Hepatocyte (in vitro differentiated cells): ENCODE measurements at places on chromosomes 4 and X. TPM values are rescaled to one million over a fixed set of nuclear protein-coding genes. Genes with fewer than 3 reads are reported as not detected.

DNA sequence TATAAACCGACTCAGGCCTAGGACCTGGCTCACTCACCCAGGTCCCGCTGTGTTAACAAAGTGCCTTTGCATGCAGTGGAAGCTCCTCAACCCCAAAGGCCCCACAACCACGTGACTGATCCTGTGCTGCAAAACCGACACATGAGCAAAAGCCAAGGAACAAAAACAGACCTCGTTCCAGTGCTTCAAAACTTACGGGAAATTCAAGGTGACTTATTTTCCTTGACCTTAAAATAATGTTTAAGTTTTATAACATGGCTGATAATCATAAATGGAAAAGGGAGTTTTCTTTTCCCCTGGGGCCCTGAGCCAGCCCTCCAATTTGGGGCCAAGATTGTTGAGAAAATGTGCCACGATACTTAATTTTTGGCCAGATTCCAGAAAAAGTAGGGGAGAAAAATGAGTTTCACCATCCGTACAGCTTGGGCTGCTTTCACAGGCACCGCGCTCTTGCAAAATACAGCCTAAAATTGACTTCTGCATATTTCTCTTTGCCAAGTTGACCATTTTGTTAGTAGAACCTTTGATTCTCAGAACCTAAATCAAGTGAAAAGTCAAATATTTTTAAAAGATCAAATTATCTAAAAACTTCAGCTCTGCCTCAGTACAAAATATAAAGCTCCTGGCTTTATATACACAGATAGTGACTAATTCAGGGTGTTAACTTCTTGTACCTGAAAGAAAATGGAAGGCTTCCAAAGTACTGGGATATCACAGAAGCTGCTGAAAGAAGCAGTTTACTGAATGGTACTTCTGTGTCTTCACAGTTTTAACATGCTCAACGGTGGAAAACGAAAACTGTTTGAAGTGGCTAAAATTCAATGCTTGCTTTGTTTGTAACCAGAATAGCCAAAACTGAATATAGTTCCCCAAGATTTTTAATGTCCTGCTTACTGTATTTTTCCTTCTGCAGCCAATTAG lies 93.8 kb downstream of the APBB2 start:
- peaks cover 32% of the 10 kb centered on the region for H3K4me1 ChIP-seq
- H3K27ac ChIP-seq: peak overlapping the region; percentile 25
- no peaks in the 10 kb centered on the region for H3K27me3 ChIP-seq
- H3K4me3 ChIP-seq: no peak overlapping the region
- no peaks in the 10 kb centered on the region for H3K36me3 ChIP-seq

DNA sequence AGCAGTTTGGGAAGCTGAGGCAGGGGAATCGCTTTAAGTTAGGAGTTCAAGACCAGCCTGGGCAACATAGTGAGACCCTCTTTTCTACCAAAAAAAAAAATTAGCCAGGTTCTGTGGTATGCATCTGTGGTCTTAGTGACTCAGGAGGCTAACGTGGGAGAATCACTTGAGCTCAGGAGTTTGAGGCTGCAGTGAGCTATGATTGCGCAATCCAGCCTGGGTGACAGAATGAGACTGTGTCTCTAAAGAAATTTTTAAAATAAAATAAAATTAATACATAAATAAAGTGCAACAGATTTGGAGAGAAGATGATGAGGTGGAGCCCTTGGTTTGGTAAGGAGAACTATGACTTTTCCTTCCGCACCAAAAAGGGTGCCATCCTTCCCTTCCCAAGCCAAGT lies 436.9 kb downstream of the NLGN4X start:
- no peak overlapping the region for H3K27ac ChIP-seq
- H3K27me3 ChIP-seq: no peaks in the 10 kb centered on the region
- H3K4me1 ChIP-seq: no peaks in the 10 kb centered on the region
- no peaks in the 10 kb centered on the region for H3K36me3 ChIP-seq
- no peak for DNase-seq

DNA sequence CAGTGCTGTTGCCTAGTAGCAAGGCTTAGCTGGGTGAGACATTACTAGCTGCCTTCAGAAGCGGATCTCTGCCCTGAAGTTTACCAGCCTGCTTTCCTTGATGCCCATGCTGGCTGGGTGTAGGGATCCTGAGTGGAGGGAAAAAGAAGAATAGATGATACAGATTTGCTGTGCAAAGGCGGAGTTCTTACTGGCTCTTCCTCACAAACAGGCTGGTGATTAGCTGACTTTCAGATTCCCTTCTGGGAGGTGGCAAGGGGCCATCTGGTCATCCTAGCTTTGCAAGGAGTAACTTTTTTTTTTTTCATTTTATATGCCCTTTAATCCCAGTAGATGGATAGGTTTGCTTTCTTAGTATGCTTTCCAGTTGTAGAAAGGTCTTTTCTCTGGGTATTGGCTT lies 44.8 kb downstream of the SMARCA5 start:
- H3K27me3 ChIP-seq: no peaks in the 10 kb centered on the region
- peaks cover 6% of the 10 kb centered on the region for H3K4me1 ChIP-seq
- H3K4me3 ChIP-seq: no peak overlapping the region
- no peak overlapping the region for H3K27ac ChIP-seq

- no peaks in the 10 kb centered on the region for H3K36me3 ChIP-seq
- H3K4me1 ChIP-seq: no peaks in the 10 kb centered on the region
- H3K27me3 ChIP-seq: no peaks in the 10 kb centered on the region
- no peak overlapping the region for H3K27ac ChIP-seq
Observed at GRCh38 chrX:19544693-19545305, 29.5 kb upstream of the MAP3K15 start.

GRCh38 chrX:51487960-51488267 lies 8.5 kb downstream of the NUDT11 start:
- H3K27ac ChIP-seq: no peak overlapping the region
- H3K27me3 ChIP-seq: no peaks in the 10 kb centered on the region
- no peaks in the 10 kb centered on the region for H3K4me1 ChIP-seq
- no peak overlapping the region for H3K4me3 ChIP-seq
- DNase-seq: no peak

GRCh38 chr4:19486400-19486799 lies 765.3 kb upstream of the SLIT2 start:
- no peaks in the 10 kb centered on the region for H3K4me1 ChIP-seq
- no peak for DNase-seq
- H3K27me3 ChIP-seq: no peaks in the 10 kb centered on the region
- H3K36me3 ChIP-seq: no peaks in the 10 kb centered on the region
- no peak overlapping the region for H3K27ac ChIP-seq
- H3K4me3 ChIP-seq: no peak overlapping the region

DNA sequence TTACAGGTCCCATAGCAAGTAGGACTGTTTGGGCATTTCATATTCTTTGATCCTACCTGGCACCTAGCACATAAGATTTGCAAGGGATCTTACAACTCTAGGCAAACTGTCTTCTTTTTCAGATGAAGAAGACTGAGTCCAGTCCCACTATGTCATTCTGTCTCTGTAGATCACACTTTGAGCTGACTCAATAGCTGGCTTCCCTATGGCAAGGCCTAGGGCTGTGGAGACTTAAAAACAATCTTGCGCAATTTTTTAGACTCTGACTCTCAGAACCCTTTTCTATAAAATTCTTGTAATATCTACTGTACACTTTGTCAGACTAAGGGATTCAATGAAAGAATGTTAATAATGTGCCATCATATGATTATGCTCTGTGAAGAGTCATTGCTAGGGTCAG lies 26.7 kb downstream of the OTC start:
- H3K4me1 ChIP-seq: no peaks in the 10 kb centered on the region
- no peaks in the 10 kb centered on the region for H3K36me3 ChIP-seq
- H3K4me3 ChIP-seq: no peak overlapping the region
- H3K27me3 ChIP-seq: no peaks in the 10 kb centered on the region

DNA sequence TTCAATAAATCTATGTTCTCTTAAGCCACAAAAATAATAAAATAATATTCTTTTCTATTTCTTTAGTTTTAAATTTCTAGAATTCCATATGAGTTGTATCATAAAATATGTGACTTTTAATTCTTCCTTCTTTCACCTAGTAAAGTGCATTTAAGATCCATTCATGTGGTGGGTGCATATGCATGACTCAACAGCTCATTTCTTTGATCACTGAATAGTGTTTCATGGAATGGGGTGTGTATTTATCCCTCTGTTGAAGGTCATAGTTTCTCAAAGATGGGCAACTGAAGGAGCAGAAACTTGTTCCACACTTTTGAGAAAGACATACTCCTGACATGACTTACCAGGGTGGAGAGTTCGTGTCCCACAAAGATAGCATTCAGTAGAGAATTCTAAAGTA lies 1230.3 kb upstream of the AGA start:
- DNase-seq: no peak
- H3K36me3 ChIP-seq: no peaks in the 10 kb centered on the region
- H3K4me3 ChIP-seq: no peak overlapping the region
- no peaks in the 10 kb centered on the region for H3K27me3 ChIP-seq
- no peak overlapping the region for H3K27ac ChIP-seq
- no peaks in the 10 kb centered on the region for H3K4me1 ChIP-seq

GRCh38 chrX:124232523-124233201 lies 99.8 kb upstream of the TEX13D start:
- no peaks in the 10 kb centered on the region for H3K36me3 ChIP-seq
- no peak overlapping the region for H3K27ac ChIP-seq
- no peak overlapping the region for H3K4me3 ChIP-seq
- H3K4me1 ChIP-seq: no peaks in the 10 kb centered on the region

DNA sequence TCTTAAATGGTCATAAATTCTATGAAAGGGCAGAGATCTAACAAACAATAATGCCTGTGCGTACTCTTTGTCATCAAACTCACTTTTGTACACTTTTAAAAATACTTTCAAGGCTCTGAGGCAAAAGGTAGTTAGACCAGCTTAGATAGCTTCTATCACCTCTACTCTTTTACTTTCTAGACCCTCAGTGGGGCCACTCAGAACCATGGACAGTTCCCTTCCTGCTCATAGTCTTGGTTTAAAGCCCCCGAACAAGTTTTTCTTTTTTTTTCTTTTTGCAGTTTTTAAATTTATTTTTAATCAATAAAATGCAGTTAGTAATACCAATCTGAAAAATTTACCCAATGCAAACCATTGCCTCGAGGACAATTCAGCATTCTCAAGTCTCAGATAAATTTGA lies 460.5 kb upstream of the CNKSR2 start:
- no peaks in the 10 kb centered on the region for H3K4me1 ChIP-seq
- no peaks in the 10 kb centered on the region for H3K27me3 ChIP-seq
- no peak overlapping the region for H3K4me3 ChIP-seq
- DNase-seq: peak; percentile 34

- DNase-seq: no peak
- no peaks in the 10 kb centered on the region for H3K4me1 ChIP-seq
- H3K4me3 ChIP-seq: no peak overlapping the region
- no peaks in the 10 kb centered on the region for H3K36me3 ChIP-seq
Observed at GRCh38 chr4:9916346-9916745, 105.0 kb downstream of the SLC2A9 start.

The SYTL4 gene
- total RNA-seq: 1.2 and 2.4 TPM in 2 replicates

The MANBA gene
- total RNA-seq: 91.4 and 98.1 TPM in 2 replicates

The SMIM31 gene
- 0.43 and 0.44 TPM in 2 replicates for total RNA-seq

The GALNT7 gene
- total RNA-seq: 44.6 and 49.5 TPM in 2 replicates
